ENCODE measurements at places on chromosomes 13 and 19. TPM values are rescaled to one million over a fixed set of nuclear protein-coding genes. Genes with fewer than 3 reads are reported as not detected.

The ATCAY gene
- total RNA-seq, result 0.16 TPM

DNA sequence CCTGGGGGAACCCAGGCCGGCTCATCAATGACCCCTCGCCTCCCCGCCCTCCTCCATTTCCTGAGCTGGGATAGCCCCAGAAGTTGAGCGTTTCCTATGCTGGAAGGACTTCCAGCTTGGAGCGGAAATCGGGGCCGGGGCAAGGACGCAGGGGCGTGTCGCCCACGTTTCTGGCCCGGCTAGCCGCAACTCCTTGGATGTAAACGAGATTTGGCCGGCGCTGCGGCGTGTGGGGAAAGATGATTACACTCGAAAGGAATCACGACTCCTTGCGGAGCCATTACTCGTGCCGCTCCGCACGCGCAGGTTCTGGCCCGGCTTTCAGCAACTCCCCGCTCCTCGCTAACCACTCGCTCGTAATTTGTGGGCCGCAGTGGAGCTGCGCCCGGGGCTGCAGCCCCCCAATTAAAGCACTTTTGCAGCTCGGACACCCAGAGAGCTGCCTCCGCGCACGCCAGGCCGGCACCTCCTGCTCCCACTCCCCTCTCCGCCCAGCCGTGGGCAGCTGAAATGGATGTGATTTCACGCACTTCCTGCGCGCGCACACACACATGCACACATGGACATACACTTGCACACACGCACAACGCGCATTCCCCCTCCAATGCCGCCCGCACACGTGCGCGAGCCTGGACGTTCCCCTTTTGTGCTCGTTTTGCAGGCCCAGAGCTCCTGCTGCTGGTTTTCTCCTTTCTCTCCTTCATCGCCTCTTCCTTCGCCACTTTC lies 15.7 kb downstream of the ZIC5 start:
- no peak for DNase-seq
- peak overlapping the region; percentile 16 for H3K4me3 ChIP-seq
- H3K36me3 ChIP-seq, result no peaks in the 10 kb centered on the region
- no peak overlapping the region for H3K27ac ChIP-seq

GRCh38 chr13:64305246-64305645 lies 2889.6 kb upstream of the PCDH20 start:
- H3K36me3 ChIP-seq, result no peaks in the 10 kb centered on the region
- no peak for DNase-seq
- no peak overlapping the region for H3K4me3 ChIP-seq
- H3K27ac ChIP-seq, result no peak overlapping the region

DNA sequence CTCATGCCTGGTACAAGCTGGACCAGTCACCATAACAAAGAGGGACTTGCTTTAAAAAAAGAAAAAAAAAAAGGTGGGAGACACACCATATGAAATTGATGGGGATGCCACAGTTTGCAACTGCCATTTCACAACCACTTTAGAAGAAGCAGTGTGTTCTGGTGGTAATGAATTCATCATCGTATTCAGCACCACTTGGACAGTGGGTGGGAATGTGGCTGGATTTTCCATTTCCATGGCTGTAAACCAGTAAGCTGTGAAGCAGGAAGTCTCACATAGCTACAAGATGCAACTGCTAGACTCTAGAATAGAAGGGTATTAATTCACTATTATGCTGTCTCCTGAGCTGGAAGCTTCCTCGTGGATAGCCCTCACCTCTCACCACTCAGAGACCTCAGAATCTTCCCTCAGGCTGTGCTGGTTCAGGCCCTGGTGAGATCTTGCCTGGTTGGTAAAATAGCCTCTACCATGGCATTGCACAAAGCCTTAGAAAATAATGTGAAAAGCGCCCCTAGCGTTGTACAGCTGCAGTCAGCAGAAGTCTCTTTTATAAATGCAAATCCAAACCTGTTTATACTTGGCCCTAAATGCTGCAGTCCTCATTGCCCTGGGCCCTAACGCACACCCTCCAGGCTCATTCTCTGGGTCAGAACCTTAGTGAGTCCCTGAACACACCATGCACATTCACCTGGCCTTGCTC lies 150.7 kb downstream of the KCTD15 start:
- no peaks in the 10 kb centered on the region for H3K36me3 ChIP-seq
- no peak overlapping the region for H3K4me3 ChIP-seq
- no peak for DNase-seq
- H3K27ac ChIP-seq, result no peak overlapping the region
- no peaks in the 10 kb centered on the region for H3K4me1 ChIP-seq
- no peaks in the 10 kb centered on the region for H3K27me3 ChIP-seq

Data from kidney (tissue), 22 donors.